Hepatocyte (in vitro differentiated cells): ENCODE measurements at places on chromosomes 4 and X. TPM values are rescaled to one million over a fixed set of nuclear protein-coding genes. Genes with fewer than 3 reads are reported as not detected.

Gene NDNF
- 27.5 and 30.5 TPM in 2 replicates for total RNA-seq

DNA sequence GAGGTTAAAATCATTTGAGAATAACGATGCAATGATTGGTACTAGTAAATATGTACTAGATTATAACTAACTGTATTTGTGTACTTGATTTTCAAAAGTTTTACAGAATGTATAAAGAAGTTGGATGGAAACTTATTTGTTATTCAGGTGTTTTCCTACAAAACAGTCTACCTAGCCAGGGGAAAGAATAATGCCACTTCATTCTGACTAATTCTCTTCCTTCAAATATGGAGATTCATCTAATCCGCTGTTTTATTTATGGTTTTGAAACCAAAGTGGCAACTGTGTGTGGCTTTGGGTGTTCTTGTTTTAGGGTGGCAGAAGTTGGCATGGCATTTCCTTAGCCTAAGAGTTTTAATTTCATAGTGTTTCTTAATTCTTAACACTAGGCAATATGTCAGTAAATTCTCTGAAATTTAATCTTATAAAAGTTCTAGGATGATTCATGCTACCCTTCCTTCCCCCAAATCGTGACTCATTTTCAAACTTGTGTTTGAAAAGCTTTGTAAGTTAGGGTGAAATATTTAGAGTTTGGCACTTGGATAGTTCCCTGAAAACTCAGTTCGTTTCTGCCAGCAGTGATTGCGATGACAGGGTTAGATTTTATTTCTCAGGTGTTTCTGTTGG, 62.6 kb downstream of the DCLK2 start:
- no peak for DNase-seq

DNA sequence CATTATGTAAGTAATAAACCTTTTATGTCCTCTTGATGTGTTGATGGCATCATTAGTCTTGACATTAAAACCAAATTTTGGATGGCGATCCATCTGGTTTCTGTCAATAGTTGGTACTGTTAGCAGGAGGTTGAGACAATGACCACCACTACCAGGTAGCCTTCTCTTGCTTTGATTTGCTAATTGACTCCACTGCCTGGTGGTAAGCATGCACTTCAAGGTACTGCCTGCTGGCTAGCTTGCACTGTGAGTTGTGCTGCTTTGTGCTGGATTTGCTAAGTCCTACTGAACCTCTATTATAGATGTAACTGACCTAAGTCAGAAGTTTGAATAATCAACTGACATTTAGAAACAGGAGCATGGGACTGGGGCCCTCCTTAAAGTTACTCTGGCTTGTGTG, 46.3 kb downstream of the ATP1B4 start:
- no peak for DNase-seq

DNA sequence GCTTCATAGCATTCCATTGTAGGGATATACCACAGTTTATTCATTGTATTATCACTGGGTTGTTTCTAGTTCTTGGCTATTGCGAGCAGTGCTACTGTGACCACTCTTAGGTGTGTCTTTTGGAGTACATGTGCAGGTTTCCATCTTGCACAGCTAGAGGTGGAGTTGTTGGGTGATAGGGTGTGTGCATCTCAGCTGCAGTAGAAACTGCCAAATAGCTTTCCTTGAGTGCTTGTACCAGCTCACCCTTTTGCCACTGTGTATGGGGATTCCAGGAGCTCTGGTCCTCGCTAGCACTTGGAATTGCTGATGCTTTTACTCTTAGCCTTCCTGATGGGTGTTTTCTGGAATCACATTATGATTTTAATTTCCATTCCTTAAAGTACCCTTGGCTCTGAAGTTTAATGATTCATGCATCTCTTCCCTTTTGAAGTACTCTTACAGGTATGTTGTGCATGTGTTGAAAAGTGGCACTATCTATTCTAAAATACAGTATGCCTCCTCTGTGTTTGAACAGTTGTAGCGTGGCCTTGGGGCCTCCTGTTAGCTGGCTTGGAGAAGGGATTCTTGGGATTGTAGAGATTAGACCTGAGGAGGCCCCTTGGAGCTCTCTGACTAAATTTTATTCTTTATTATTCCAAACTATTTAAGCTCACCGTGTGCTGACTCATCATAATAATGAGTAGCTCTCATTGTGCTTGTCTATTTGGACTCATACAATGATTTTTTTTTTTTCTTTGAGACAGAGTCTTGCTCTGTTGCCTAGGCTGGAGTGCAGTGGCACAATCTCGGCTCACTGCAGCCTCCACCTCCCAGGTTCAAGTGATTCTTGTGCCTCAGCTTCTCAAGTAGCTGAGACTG, 38.4 kb downstream of the HTT start:
- no peak for DNase-seq

GRCh38 chrX:66684196-66684595, 45.3 kb upstream of the EDA2R start:
- DNase-seq: no peak
